NCI-H1092 (cell line): ENCODE measurements at places on chromosomes 11 and 22.

DNA sequence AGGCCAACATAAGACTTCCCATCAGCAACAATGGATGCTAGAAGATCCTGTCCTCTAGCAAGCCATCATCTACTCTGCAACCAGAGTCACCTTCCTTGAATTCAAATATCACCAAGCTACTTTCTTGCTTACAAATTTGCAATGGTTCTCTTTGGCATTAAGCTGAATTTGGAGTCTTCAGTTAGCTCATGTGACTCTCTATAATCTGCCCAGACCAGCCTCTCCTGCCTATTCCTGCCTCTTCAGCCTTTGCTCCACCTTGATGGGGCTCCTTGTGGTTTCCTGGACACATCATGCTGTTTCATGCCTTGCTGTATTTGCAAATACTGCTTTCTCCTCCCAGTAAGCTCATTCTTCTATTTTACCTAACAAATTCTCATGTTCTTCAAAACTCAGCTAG is 82.3 kb downstream of the RASSF10 start:
- no peak for DNase-seq

DNA sequence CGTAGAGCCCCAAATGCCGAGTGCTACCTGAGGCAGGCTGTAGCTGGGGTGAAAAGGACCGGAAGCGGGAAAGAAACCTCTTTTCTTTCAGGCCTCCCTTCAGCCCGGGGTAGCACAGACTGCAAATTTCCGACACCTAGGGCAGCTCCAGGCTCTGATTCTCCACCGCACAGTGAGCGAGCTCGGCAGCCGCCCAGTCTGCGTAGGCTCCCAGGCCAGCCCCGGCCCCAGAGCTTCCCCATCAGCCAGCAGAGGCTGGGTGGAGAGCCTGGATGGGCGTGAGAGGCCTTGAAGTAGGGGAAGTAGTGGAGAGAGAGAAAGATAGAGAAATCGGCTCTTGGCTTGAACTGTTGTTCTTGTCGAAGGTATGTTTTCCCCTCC is 9.3 kb upstream of the PAX6 start:
- DNase-seq: no peak

- no peak for DNase-seq
Observed at GRCh38 chr11:134785660-134786284, 373.7 kb upstream of the B3GAT1 start.

- peak; percentile 69 for DNase-seq
Observed at GRCh38 chr22:37043828-37044538, 7.6 kb upstream of the KCTD17 start.

DNA sequence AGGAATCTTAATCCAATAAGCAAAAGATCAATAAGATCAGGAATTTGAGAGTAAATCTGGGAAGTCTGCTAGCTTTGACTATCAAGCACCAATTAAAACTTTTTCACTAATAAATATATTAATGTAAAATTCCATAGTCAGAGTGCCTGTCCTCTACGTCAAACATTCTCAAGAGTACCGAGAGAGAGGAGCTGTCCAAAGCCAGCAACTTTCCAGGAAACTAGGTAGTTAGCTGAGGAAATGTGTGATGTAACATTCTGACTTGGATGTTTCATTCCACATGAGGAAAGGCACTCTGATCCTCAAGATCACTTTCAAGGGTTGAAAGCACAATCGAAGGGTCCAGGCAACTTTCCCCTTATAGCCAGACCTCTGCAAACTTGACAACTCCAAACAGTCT is 113.2 kb downstream of the STK33 start:
- DNase-seq: no peak

GRCh38 chr11:8045839-8046238 is 35.2 kb upstream of the TUB start:
- DNase-seq: no peak

DNA sequence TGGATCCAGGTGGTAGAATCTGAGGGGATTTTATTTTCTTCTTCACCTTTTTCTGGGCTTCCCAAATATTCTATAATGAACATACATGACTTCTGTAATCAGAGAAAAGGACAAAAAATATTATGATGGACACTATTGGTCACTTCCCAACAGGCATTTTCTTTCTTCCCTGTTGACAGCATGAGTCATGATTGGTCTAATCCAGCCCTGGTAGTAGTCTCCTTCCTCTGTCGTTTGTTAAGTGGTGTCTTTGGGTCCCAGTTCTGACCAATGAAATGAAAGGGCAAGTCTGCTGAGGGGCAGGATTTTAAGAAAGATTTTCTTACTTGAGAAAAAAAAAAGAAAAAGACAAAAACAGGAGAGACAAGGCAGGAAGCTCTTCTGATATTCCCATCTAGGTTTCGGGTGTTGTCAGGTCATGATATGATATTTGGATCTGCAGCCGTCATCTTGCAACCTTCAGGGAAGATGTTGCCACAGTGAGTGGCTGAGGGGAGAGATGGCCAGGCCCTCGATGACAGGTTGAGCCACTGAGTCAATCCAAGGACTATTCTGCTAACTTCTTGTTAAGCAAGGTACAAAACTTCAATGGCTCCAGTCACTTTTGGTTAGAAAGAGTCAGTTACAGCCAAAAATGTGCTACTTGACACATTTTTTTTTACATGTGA is 23.3 kb upstream of the PLEKHB1 start:
- no peak for DNase-seq

GRCh38 chr11:35681163-35681767 is 18.7 kb downstream of the TRIM44 start:
- no peak for DNase-seq

GRCh38 chr22:49170053-49170452 is 657.6 kb downstream of the BRD1 start:
- no peak for DNase-seq

GRCh38 chr11:84930863-84931262 is 696.3 kb downstream of the DLG2 start:
- DNase-seq: no peak

- DNase-seq: no peak
Observed at GRCh38 chr11:43504316-43504950, 145.7 kb downstream of the TTC17 start.

DNA sequence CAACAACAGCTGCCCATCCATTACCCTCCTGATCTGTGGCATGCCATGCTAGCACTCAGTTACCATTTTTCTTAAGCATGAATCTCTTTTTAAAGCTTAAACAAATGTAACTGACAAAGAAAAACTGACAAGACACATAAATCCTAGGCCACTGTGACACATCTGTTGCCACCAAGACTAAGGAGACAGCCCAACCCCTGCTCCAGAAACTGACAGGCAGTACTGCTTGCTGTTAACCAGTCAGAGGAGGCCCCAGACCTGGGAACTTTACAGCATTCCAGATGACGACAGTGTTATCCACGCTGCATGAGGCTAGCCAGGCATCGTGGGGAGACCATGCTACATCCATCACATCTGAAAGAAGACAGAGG is 33.8 kb downstream of the HIRA start:
- no peak for DNase-seq

DNA sequence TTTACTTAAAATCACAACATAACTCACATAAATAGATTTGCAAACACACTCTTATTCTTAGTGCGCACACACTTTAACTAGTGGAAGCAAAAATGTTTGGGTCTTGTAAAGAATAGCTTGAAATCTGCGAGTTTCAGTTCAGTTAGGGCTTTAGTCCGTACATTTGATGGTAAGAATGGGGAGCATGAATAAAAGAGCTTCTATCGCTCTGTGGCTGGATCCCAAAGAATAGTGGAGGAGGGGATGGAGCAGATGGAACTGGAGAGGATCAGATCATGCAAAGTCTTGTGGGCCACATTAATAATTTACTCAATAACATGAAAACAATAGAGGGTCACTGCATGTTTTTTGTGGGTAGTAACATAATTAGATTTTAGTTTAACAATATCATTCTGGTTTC is 44.3 kb downstream of the DNHD1 start:
- no peak for DNase-seq

DNA sequence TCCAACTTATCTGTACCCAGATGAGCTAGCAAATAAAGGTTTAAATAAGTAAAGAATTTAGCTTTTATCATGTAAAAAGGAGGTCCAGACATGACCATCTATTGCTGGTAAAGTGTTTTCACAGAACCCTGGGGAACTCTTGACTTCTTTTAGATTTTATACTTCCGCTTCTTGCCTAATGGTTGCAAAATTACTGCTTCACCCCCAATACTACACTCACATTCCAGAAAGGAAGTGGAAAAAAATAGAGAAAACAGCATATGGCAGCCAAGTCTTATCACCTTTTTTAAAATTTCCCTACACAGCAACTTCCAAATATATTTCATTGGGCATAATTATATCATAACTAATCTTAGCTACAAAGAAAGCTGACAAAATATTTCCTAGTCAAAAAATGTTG is 12.1 kb downstream of the BBOX1 start:
- no peak for DNase-seq

- peak; percentile 27 for DNase-seq
Observed at GRCh38 chr11:125301346-125301745, 136.8 kb downstream of the PKNOX2 start.

- no peak for DNase-seq
Observed at GRCh38 chr11:59463190-59463641, 6.5 kb downstream of the OR4D6 start.

DNA sequence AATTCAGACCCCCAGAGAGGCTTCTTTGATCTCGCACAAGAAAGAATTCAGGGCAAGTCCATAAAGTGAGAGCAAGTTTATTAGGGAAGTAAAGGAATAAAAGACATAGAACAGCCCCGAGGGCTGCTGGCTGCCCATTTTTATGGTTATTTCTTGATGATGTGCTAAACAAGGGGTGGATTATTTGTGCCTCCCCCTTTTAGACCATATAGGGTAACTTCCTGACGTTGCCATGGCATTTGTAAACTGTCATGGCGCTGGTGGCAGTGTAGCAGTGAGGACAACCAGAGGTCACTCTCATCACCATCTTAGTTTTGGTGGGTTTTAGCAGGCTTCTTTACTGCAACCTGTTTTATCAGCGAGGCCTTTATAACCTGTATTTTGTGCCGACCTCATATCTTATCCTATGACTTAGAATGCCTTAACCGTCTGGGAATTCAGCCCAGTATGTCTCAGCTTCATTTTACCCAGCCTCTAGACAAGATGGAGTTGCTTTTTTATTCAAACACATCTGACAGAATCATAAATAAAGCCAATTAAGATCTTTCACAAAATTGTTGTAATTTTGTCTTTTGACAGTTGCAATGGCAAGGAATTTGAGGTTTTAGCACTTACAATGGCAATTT is 7.6 kb downstream of the DDIAS start:
- no peak for DNase-seq

DNA sequence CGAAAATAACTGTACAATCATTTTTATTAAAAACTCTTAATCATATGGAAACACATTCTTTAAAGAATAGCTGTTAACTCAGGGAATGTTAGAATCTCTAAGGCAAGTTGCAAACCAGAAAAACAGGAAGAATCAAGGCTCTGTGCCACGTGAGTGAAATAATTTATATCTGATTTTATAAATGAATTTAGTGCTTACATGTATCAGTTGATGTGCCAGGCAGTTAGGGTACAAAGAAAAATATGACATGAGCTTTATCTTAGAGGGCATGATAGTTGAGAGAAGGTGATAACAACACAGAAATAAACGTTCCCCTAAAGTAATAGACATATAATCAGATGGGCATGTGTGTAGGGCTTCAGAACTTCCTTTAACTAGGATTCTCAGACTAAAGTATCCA is 734.5 kb upstream of the CCDC179 start:
- no peak for DNase-seq

- no peak for DNase-seq
Observed at GRCh38 chr11:106418791-106419190, 341.3 kb downstream of the AASDHPPT start.

GRCh38 chr11:35183326-35183925 is 44.5 kb downstream of the CD44 start:
- no peak for DNase-seq

DNA sequence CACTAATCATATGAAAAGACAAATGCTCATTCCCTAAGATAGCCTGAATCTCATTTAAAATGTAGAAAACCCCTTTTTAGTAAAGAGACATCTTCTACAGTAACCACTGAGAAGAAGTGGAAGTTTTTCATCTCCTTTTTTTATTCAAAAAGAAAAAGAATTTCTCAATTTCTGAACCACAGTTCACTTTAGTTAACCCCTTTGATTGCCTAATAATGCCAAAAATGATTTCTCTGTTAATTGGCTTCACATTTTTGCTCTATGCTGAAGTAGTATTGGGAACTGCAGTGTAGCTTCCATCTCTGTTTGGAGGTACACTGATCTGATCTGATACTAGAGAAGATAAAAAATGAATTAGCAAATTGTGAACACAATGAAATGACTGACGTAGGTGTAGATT is 58.3 kb downstream of the CD44 start:
- DNase-seq: no peak

DNA sequence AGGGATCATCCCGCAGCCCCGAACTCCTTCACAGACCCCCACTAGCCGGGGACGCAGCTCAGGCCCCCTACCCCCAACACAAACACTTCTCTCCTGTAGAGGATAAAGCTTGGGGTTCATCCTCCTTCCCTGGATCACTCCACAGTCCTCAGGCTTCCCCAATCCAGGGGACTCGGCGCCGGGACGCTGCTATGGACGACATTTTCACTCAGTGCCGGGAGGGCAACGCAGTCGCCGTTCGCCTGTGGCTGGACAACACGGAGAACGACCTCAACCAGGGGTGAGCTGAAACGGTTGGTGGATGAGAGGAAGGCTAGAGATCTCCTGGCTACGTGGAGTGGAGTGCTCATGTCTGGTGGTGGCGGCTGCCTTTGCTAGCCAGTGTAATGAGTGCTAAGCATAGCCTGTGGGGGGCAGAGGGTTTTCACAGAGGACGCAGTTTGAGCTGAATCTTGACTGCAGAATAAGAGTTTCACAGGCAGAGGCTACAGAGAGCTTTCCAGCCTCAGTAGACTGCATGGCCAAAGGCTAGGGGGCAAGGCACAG is 580 bp downstream of the ILK start:
- DNase-seq: no peak

- peak; percentile 9 for DNase-seq
Observed at GRCh38 chr22:45553351-45554039, 50.8 kb downstream of the FBLN1 start.

GRCh38 chr11:46519351-46519750 is 74.5 kb downstream of the AMBRA1 start:
- no peak for DNase-seq

GRCh38 chr22:47040486-47041270 is 278.2 kb downstream of the TBC1D22A start:
- no peak for DNase-seq
